ENCODE measurements at places on chromosomes 2 and 18.
A peak's percentile ranks its signal among the peaks of the same experiment; 100 is the strongest.

DNA sequence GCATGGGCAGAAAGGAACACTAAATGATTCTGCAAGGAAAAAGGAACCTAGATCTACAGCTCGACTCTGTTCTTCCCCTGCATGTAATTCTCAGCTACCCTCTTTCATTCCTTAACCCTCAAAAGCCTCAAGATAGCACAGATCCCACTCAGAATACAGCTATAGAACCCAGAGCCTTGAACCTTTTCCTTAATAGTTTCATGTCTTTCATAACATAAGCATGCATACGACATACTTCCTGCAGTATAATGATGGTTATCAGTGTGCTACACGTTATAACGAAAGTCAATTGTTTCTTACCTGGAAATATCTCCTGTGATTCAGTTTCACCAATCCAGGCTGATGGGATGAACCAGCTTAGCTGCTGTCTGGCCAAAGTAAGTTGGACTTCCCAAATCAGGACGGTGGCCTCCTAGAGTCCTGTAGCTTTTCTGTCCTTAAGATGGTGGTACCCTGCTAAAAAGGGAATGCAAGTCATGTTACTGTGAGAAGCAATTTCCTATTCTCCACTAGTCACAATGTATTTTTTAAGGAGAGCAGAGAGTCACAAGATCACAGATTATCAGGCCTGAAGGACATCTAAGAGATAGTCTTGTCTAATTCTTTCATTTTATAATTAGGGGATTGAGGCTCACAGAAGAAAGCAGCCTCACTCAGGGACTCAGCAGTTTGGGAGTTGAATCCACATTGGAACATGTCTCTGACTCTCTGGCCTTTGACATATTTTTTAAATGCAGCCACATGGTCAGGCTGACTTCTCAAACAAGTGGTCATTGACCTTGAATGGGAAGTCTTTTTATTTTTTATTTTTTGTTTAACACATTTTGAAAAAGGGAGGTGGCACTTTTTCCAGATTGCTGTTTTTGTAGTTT, 41.8 kb downstream of the CYRIA start:
- peaks cover 6% of the 10 kb centered on the region for H3K4me1 ChIP-seq
- H3K27me3 ChIP-seq, result no peaks in the 10 kb centered on the region
- no peak overlapping the region for H3K27ac ChIP-seq
- no peaks in the 10 kb centered on the region for H3K36me3 ChIP-seq
- no peak overlapping the region for H3K4me3 ChIP-seq
- no peak for DNase-seq

GRCh38 chr2:150110548-150110947, 376.9 kb downstream of the RND3 start:
- no peak overlapping the region for H3K4me3 ChIP-seq
- peaks cover 16% of the 10 kb centered on the region for H3K4me1 ChIP-seq
- no peak for DNase-seq
- H3K27me3 ChIP-seq, result no peaks in the 10 kb centered on the region

- H3K27ac ChIP-seq, result peak overlapping the region; percentile 27
- peak; percentile 38 for DNase-seq
- peaks cover 22% of the 10 kb centered on the region for H3K4me1 ChIP-seq
- no peak overlapping the region for H3K4me3 ChIP-seq
Measured at GRCh38 chr2:134433469-134433868, 179.6 kb downstream of the MGAT5 start.

GRCh38 chr2:95049961-95050360, 24.5 kb downstream of the MAL start:
- H3K36me3 ChIP-seq, result no peaks in the 10 kb centered on the region
- no peaks in the 10 kb centered on the region for H3K4me1 ChIP-seq
- DNase-seq, result no peak

DNA sequence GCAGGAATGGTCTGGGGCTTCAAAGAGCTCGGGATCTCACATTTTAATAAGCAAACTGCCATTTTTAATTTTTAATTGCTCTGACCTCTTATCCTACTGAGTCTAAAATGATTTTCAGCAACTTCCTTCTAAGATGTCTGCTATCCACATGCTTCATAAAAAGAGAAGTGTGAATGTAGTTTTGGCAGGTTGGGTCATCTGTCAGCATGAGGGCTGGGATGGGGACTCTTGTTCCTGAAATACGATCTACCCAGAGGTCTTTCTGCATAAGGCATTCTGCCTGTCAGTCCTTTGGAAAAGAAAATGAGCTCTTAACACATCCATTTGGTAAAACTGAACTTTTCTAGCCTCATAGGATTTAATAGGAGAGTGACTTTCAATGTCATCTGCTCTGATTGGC, 252.8 kb upstream of the APCDD1 start:
- peaks cover 10% of the 10 kb centered on the region for H3K4me1 ChIP-seq
- no peak overlapping the region for H3K27ac ChIP-seq
- DNase-seq, result no peak
- no peaks in the 10 kb centered on the region for H3K36me3 ChIP-seq
- H3K4me3 ChIP-seq, result no peak overlapping the region
- no peaks in the 10 kb centered on the region for H3K27me3 ChIP-seq

DNA sequence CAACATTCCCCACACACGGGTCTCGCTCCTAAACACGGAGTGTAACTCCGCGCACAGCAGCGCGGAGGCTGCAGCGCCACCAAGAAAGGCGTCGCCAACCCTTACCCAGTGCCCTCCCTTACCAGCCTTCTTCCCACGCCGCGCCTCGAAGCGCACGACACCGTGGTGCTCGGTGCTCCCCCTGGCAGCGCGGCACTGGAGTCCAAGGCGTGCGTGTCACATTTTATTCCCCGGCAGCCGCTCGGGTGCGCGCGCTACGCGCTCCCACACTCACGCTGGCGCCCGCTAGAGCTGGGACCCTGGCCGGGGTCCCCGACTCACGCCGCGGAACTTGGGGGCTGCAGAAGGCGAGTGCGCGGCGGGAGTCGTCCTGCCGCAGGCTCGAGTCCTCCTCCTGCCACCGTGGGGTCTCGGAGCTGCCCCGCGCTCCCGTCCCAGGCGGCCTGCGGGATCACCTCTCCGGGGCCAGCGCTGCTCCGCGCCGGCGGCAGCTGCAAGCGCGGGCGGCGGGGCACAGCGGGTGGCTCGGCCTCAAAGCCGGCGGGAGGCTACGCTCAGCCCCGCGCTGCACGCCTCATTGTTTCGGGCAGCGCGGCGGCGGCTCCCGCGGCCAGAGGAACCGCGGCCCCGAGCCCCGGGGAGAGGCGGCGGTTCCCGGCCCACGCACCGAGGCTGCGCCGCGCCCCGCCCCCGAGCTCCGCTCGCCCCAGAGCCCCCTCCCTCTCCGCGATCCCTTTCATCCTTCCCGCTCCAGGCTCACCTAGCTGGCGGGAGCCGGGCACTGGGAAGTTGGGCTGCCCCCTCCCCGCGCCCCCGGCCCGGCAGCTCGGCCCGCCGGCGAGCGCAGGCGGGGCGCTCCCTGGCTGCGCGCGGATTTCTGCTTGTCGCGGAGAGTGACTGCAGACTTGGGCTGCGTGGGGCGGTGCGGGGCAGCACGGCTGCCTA, at the start of gene ST6GAL2:
Gene ST6GAL2 (minus strand): TSS at position 197 of the 945 bp plus-strand sequence. CDS start 42,190 bp downstream, outside the sequence.
- H3K4me3 ChIP-seq, result peak within 1 kb of the TSS; percentile 71
- peaks cover 4% of the 10 kb centered on the region for H3K4me1 ChIP-seq
- no peak within 1 kb of the TSS for H3K27ac ChIP-seq
- H3K36me3 ChIP-seq, result no peaks in the 10 kb centered on the region
- DNase-seq, result no peak

Measured in MCF 10A (cell line).